NCI-H345 (cell line): ENCODE measurements at places on chromosomes 4 and X.
A peak's percentile ranks its signal among the peaks of the same experiment; 100 is the strongest.

DNA sequence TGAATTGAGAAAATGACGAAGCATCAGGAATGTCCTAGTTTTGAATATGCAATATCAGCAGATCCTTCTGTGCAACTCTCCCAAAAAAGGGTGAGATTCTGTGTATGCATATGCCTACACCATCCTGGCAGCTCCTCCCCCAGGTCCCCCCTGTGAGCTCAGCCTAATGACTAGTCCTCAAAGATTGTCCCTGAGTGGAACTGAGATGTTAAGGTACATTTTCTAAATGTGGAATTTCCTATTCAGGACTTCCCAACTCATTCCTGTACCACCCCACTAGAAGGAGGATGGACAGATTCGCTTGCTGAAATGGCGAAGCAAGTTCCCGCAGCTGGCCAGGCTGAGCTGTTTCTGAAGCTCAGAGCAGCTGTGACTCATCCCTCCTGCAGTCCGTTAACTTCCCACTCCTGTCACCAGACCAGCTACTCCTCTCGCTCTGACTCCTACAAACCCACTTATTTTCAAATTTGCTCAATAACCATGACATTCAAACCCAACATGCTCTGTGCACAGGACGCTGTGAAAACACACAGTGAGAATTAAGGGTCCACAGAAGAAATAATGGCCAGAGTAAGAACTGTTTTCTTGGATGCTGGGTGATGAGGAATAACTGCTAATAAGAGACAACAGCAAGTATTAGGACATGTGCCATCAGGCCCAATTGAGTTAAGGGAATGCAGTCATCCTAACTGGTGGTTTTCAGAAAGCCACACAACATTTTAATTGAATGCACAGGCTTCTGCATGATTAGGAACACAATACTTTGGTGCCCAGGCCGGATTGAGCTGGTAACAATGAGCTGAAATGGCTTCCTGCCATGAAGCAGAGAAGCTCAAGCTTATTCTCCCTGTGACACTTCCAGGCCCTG, 40.0 kb upstream of the IRF2 start:
- no peak for DNase-seq

DNA sequence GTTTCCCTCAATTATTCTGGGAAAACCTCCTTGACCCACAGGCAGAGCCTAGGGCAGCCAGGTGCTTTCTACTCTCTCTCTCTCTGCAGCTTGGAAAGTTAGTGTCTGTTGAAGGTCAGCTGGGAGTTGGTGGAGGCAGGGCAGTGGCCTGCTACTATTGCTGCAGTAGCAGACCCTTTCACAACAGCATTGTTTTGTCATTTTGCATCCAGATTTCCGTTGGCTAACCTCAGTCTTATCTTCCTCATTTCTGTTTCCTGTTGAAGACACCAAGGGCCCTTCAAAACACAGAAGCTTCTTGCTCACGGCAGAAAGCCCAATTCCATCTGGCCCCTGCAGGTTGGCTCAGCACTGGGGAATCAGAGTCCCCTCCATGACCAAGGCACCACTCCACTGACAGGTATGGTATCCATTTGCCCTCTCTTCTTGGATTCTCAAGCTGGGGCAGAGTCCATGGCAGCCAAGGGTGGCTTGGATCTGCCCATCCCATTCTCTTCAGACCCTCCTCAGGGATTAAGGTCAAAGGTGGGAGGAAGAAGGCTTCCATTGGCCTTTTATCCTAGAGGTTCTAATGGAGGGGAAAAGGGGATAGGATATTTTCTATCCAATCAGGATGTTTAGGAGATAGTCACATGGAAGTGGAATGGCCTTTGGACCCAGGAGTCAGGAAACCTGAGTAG, 24.6 kb downstream of the VSIG4 start:
- DNase-seq, result no peak

DNA sequence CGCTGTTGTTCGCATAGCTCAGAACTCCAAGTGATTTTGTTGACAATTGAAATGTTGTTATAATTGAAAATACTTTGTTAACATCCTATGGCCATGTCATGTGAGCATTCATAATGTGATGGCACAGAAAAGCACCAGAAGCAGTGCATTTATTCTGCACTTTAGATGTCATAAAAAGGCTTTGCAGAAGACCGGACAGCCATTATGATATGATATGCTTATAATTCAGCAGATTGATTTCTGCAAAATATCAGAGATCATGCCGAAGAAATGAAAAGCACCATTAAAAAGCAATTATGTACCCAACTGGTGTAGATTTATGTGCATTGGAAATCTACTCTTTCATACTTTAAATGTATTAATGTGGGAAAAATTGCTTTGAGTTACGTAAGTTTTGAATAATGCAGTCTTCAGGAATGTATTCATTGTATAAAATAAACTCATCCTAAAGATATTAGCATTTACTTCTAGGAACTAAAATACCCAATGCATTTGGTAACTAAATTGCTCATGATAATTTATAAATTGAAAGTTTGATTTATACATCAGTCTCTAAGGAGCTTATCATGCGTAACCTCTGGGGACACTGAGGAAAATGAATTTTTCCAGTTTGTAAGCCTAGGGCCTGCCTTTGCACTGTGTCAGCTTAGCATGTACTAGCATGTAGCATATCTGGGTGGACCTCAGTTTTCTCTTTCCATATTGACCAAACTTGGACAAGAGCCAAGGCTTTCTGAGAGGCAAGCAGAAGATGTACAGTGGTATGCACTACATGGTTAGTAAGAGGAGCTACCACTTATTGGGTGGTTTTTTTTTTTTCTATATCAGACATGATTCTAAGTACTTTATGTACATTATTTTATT, 43.6 kb downstream of the TLR10 start:
- peak; percentile 4 for DNase-seq

GRCh38 chr4:7336732-7337131, 98.0 kb downstream of the PSAPL1 start:
- no peak for DNase-seq

GRCh38 chr4:27913738-27914137, 1053.1 kb downstream of the STIM2 start:
- no peak for DNase-seq

- DNase-seq, result peak; percentile 71
Measured at GRCh38 chr4:76752861-76753501, 145.0 kb downstream of the SOWAHB start.

DNA sequence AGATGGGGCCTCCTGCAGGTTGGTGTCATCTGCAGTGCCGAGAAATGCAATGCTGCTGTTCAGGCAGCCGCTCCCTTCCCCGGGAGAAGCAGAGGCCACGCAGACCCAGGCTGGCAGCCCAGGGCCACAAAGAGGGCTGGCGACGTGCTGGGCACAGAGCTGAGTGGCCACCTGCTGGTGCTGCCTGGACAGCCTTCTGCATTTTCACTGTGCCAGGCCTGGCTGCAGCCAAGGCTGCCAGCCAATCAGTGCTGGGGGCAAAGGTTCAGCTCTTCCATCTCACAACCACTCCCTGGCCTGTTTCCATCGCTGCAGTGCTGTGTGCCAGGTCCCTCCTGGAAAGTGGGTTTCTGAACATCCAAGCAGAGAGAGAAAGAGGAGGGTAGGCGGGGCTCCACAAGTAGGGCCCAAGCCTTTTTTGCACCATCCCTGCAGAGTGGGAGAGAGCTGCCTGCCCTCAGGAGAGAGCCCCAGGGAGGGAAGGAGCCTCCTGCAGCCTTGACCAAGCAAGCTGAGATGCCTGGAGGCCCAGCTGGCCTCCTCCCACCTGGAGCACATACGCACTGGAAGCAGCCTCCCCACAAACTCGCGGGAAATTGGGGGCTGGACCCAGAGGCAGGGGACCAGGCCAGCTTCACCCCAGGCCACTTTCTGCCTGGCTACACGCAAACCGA, 20.1 kb downstream of the ADRA2C start:
- DNase-seq, result peak; percentile 21

- no peak for DNase-seq
Measured at GRCh38 chr4:92528541-92528940, 224.8 kb downstream of the GRID2 start.

GRCh38 chrX:46279214-46279924, 265.9 kb downstream of the ZNF674 start:
- DNase-seq, result no peak

- no peak for DNase-seq
Measured at GRCh38 chrX:122777766-122778165, 406.3 kb upstream of the GRIA3 start.

DNA sequence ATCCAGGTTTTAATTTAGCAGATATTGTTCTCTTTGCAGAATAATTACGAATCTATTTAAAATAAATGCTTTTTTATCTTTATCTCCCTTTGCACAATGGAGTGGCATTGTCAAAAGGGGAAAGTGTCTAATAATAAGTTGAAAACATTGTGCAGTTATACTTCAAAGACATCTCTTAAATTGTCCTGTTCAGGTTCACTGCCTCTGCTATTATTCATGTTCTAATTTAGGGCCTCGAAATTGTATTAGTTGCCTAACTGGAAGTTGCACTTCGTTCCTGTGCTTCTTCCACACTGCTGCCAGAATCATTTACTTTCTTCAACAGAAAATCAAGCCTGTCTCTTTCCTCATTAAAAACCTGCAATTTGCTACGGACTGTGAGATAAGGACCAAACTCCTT, 150.5 kb upstream of the SPRY1 start:
- no peak for DNase-seq

- no peak for DNase-seq
Measured at GRCh38 chrX:120485315-120485637, 16.2 kb upstream of the LAMP2 start.

DNA sequence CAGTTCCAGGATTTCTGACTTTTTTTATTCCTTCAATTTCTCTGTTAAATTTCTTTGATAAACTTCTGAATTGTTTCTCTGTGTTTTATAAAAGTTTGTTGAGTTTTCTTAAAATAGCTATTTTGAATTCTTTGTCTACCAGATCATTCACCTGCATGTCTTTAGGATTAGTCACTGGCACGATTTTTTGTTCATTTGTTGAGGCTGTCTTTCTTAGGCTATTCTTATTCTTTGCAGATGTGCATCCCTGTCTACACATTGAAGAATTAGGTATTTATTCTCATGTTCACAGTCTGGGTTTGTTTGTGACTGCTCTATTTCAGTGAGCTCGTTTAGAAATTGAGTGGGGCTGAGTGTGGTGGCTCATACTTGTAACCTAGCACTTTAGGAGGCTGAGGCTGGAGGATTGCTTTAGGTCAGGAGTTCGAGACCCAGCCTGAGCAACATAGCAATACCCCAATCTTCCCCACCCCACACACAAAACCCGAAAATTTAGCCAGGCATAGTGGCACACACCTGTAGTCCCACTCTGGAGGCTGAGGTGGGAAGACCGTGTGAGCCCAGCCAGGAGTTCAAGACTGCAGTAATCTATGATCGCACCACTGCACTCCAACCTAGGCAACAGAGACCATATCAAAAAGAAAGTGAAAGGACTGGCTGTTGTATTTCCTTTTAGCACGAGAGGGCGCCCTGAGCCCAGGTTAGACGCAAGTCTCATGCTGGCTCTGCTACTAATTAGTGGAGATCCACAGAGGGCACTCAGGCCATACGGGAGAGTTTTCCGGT, 42.0 kb downstream of the F8 start:
- peak; percentile 79 for DNase-seq

GRCh38 chrX:41526925-41527324, 79.8 kb downstream of the NYX start:
- no peak for DNase-seq

DNA sequence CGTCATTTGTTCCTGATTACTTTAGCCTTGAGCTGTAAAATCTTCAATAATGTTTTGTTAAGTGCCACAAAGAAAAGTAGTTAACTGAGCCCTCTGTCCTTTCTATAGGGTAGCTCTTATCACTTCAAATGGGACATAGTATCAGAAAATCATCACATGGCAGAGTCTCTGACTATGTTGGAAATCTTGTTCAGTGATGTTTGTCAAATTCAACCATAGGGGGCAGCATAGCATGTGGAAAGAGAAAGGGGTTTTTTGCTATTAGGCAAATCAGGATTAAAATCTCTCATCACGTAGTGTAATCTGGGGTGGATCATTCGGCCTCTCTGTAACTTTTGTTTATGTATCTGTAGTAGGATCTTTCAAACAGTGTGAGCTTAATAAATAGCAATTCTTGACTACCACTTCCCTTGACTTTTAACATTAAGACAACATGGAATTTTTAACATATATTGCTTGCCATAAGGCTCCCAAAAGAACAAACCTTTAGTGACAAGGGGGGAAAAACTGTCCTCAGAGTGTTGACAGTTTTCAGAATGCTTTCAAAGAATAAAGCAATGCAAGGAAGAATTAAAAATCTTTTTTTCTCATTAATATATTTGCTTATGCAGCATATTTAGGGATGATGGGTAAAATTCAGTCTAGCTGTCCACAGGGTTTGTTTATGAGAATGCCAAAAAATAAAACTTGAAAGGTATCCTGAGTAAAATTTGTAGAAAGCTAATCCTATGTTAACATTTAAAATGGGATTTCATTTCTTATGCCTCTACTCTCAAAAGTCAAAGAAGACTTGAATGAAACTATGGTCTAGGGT, 127.2 kb downstream of the FBXW7 start:
- peak; percentile 8 for DNase-seq

DNA sequence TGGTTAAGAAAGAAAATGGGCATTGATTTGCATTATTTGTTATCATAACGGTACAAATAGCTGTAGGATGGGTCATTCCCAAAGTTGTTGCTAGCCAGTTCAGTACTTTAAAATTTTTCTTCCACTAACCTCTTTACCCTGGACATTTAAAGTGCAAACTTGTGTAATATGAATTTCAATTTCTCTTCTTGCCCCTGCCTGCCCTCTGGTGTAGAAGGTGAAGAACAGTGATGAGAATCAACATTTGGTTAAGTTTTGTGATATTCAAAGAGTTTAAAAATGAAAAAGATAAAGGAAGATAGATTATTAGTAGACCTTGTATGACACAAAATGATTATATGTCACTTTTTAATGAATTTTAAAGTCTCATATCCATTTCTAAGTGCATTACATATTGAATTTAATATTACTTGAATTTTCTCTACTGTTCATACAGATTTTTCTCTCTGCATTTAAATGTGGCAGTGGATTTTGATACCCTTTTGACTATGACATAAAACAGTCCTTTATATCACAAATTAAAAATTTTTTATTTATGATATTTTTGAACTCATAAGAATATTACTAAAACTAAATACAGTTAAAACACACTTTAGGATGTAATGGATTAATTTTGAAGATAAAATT, 337.7 kb downstream of the BMPR1B start:
- peak; percentile 16 for DNase-seq

- DNase-seq, result no peak
Measured at GRCh38 chrX:72101597-72102037, 30.1 kb downstream of the RTL5 start.

GRCh38 chr4:166014411-166014810, 141.4 kb downstream of the TLL1 start:
- DNase-seq, result no peak

- DNase-seq, result no peak
Measured at GRCh38 chrX:65687367-65687766, 19.9 kb downstream of the MSN start.
